ENCODE measurements at places on chromosomes 13 and 19. TPM values are rescaled to one million over a fixed set of nuclear protein-coding genes. Genes with fewer than 3 reads are reported as not detected.

ZNF574 gene
- 18.6 TPM for total RNA-seq

DNA sequence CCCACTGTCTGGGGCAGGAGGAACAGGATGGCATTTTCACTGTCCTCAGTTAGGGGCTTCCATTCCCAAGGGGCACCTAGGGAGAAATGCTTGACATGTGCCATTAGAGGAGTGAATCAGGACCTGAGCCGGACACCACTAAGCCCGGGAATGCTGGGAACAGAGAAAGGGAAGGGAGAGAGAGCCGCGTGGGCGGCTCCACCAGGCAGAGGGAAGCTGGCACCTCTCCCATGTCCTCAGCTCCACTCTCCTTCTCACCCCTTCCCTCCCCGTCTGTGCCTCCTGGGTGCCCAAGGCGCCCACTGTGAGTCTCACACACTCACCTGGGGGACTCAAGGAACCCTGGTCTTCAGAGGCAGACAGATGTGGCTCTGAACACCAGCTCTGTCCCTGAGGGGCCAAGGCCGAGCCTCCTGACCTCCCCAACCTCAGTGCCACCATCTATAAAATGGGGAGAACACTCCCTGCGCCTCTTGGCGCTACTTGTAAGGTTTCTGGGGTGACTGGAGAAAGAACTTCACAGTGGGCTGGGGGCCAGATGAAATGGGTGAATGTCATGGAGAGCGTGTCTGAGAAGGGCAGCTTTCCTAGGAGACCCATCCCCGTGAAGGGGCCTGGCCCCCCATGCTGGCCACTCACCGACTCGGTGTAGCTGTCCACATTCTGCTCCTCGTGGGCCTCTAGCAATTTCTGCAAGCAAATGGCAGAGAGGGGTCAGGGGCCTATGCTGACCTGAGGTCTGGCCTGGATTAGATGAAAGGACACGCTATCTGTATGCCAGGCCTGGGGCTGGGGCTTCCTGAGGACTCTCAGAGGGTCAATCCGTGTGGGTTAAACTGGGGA, 5.3 kb upstream of the KPTN start:
- no peak for DNase-seq

PRODH2 gene
- not detected for total RNA-seq

DNA sequence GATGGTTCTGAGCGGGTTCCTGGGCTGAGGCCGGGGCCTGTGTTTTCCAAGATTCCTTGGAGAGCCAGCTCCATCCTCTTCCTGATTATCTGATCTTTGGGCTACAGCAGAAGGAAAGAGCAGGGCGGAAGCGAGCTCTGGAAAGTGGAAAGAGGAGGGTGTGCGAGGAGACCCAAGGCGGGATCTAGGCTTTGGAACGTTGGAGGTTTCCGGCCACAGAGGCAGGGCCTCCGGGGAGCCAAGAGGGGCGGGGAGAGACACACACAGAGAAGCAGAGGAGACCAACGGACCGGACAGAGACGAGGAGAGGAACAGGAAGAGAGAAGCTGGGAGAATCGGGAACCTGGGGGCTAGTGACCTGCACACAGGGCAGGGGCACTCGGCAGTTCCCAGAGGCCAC, at the start of gene CLEC11A:
Gene CLEC11A, plus strand, starts transcription at position 296 of the 400 bp plus-strand sequence. CDS start 162 bp downstream, outside the sequence.
- peak; percentile 55 for DNase-seq

SLC6A16 gene
- 2.0 TPM for total RNA-seq

- DNase-seq: peak; percentile 1
Observed at GRCh38 chr13:62320129-62321108, 904.8 kb upstream of the PCDH20 start.

- peak; percentile 86 for DNase-seq
Observed at GRCh38 chr19:13795595-13796300, 505 bp downstream of the ZSWIM4 start.

GRCh38 chr19:10290357-10290875, 664 bp downstream of the ICAM5 start:
- peak; percentile 36 for DNase-seq

NANOS3 gene
- total RNA-seq: 0.83 TPM

DNA sequence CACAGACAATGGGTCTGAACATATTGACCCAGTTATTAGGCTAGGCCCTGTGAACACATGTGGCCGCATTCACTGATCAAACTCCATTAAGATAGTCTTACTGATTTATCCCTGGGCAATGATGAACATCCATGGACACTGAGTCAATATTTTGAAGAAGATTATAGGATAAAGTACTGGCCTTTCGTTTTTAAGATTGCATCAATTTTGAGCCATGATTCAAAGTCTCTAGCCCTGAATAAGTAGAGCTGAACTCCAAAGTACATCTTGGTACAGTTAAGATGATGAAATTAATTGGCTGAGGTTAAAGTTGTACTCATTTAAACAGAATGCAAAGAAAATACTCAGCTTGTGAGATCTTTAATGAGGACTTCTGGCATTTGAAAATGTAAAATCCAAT, 1581.9 kb downstream of the EFNB2 start:
- DNase-seq: no peak

DNA sequence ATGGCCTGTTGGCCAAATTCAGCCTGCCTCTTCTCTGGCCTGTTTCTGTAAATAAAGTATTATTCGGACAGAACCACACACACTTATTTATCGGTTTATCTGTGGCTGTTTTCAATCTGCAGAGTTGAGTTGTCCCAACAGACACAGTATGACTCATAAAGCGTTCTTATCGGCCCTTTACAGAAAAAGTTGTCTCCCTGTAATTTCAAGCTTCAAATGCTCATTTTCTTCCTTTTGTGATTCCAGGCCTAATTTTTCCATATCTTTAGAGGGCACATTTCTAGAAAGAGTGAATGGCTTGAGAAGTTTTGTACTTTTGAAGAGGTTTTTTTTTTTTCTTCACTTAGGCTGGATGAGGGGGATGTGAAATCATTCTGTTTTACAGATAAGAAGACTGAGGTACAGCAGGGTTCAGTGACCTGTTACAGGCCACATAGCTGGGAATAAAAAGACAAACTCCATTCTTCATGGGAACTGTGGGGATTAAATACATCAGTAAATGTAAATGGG, 440.9 kb downstream of the TSHZ3 start:
- no peak for DNase-seq

DNA sequence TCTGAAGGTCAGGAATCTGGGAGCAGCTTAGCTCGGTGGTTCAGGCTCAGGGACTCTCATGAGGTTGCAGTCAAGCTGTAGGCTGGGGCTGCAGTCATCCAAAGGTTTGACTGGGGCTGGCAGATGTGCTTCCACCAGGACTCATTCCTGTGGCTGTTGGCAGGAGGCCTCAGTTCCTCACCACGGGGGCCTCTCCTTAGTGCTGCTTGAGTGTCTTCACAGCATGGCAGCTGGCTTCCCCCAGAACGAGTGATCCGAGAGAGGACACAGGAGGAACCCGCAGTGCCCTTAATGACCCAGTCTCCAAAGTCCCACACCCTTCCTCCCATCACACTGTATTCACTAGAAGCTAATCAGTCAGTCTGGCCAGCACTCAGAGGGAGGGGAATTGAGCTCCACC, 38.7 kb upstream of the EHD2 start:
- no peak for DNase-seq

- no peak for DNase-seq
Observed at GRCh38 chr19:4516199-4516938, 1.9 kb downstream of the PLIN4 start.

MUC16 gene
- total RNA-seq: not detected

CPB2 gene
- total RNA-seq: not detected

DNA sequence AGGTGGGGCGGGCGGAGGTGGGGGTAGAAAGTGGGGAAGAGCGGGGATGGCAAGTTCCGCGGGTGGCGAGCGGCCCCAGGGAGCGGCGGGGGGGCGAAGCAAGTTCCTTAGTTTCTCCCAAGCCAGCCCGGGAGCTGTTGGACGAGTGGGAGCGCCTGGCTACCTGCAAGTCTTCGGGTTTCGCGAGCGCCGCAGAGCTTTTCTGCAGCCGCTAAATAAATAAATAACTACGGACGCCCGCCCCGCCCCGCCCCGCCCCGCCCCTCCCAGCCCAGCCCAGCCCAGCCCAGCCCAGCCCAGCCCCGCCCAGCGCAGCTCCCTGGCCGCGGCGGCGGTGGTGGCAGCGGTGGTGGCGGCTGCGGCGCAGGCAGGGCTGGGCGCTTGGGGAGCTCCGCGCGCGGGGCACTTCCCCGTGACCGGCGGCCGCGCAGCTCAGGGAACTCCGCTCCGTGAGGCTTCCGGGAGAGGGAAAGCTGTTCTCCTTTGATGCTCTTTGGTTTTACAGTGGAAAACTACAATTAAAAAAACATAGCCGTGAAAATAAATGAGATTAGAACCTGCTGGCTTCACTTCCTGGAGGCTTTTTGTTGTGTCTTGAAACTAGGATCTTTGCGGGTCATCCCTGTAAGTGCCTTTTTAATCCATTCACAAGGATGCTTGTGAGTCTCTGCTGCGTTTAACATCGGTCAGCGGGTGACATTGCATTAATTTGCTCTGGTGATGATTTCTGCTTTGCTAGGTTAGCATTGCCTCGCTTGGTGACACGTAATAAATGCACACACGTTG, at the start of gene UBE2L5:
Gene UBE2L5, plus strand, starts transcription at position 440 of the 786 bp plus-strand sequence. CDS start 5,498 bp downstream, outside the sequence.
- peak; percentile 72 for DNase-seq

DNA sequence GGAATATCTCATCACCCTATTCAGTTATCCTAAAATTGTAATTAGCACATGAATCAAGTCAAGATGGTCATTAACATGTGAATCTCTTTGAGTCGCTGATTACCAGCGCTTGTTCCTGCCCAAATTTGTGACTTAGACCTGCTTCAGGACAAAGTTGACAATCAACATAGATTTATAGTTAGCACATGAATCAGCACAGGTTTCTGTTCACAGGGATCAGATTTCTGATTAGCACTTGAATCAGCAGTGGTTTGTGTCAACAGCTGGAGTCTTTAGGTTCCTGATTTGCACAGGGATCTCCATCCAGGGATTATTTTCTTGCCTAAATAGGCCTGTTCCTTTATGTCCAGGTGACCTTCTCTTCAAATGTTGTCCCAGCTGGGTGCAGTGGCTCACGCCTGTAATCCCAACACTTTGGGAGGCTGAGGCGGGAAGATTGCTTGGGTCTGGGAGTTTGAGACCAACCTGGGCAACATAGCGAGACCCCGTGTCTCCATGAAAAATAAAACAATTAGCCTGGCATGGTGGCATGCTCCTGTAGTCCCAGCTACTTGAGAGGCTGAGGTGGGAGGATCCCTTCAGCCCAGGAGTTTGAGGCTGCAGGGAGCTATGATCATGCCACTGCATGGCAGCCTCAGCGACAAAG, 3.8 kb upstream of the LRFN3 start:
- no peak for DNase-seq

ZFP28 gene
- 10.2 TPM for total RNA-seq

- no peak for DNase-seq
Observed at GRCh38 chr13:37914781-37915391, 45.3 kb upstream of the TRPC4 start.

GRCh38 chr19:39303373-39304184, 7.4 kb downstream of the IFNL1 start:
- no peak for DNase-seq

GRCh38 chr19:2478278-2478755, 2.4 kb downstream of the GADD45B start:
- peak; percentile 63 for DNase-seq

SCEL gene
- not detected for total RNA-seq

- DNase-seq: peak; percentile 20
Observed at GRCh38 chr13:100089465-100090032, 656 bp downstream of the PCCA start.

DNA sequence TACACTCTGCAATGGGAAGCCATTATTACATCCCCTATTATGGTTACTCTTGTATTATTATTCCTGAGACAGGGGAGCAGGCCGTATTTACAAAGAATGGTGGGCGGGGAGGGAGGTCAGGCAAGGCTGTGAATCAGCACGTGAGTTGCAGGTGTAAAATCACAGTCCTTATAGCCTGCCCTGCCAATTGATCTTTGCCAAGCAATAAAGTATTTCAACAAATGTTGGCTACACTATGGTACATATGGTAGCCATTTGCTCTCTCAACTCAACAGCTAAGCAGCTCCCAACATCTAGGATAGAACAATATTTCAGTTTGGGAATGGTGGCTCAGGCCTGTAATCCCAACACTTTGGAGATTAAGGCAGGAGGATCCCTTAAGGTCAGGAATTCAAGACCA, 12.1 kb downstream of the EPS15L1 start:
- DNase-seq: no peak

LILRB2 gene
- total RNA-seq: not detected

FFAR2 gene
- not detected for total RNA-seq

- DNase-seq: peak; percentile 75
Observed at GRCh38 chr19:2273356-2274184, 8.4 kb downstream of the PEAK3 start.

DNA sequence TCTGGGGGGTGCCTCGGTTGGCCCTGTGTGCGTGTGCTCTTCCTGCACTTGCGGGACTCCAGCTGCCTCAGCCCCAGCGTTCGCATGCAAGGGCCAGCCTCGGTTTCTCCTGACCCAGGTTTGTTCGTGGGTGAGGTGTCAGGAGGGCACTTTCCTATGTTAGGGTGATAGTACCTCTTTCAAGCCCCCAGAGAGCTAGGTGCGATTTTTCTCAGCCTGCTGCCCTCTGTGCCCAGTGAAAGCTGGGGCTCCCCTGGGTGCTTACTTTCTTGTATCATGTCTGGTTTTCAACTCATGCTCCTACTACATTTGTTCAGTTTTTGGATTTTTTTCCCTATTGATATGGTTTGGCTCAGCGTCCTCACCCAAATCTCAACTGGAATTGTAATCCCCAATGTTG, 289.2 kb downstream of the TEX29 start:
- no peak for DNase-seq

GRCh38 chr19:38255383-38256014, 675 bp downstream of the PPP1R14A start:
- DNase-seq: no peak

GRCh38 chr19:35298561-35298972, 6.6 kb downstream of the MAG start:
- no peak for DNase-seq

GRCh38 chr13:24128112-24128511, 32.4 kb upstream of the SPATA13 start:
- no peak for DNase-seq

DNA sequence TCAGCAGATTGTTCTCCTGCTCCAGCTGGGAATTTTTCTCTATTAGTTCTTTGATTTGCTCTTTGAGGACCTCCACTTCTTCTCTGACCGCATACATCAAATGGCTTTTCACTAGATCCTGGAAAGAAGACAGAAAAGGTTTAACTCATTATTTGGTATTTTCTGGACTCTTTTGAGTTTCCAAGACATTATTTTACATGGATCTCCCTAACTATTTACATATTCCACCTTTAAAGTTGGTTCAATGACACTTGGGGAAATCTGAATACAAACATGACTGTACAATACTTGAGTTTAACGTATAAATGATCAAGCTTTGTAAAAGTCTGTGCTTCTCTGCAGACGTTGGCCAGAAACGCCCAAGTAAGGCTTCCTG, 61.1 kb downstream of the SERP2 start:
- DNase-seq: no peak

MEIOSIN gene
- total RNA-seq: not detected
